ENCODE measurements at places on chromosomes 13 and 19. TPM values are rescaled to one million over a fixed set of nuclear protein-coding genes. Genes with fewer than 3 reads are reported as not detected.

The LENG9 gene
- 5.1 TPM for polyA plus RNA-seq

DNA sequence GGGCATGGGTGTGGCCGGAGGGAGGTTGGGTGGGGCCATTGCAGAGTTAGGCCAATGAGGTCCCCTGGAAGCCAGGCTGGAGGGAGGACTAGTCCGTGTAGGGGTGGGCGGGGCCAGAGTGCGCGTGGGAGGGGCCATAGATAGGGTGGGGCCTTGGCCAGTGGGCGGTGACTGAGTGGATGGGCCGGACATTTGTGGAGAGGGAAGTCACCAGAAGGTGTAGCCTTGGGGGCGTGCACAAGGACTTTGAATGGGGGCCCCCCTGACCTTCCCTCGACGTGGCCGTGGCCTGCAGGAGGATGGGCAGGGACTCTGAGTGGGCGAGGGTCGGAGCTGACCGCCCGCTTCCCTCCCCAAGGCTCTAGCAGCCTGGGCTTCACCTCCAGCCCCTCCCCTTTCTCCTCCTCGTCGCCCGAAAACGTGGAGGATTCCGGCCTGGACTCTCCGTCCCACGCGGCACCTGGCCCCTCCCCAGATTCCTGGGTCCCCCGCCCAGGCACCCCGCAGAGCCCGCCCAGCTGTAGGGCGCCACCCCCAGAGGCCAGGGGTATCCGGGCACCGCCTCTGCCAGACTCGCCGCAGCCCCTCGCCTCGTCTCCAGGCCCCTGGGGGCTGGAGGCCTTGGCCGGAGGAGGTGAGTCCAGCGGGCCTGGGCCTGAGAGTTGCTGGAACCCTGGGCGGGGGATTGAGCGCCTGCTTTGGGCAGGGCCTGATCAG is 16.5 kb upstream of the B3GNT3 start:
- no peak for DNase-seq

- DNase-seq, result no peak
These were observed 536 bp upstream of the NCR1 start for GRCh38 chr19:54905421-54905802.

DNA sequence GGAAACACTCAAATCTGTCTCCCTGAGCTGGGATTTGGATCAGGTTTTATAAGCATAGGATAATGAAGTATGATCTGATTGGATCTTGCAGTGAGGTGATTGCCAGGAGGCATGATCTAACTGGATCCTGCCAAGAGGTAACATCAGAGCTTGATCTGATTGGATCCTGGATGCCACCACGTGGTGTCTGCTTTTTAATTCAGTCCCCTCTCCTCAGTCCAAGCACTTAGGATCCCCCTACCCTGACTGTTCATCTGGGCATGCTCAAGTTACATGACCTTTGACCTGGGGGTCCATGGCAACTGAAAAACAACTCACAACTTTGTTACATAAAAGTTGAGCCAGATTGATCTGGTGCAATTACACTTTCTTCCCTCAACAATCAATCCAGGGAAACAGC is 47.5 kb upstream of the LSM14A start:
- DNase-seq, result no peak
